NCI-H187 (cell line): ENCODE measurements at places on chromosomes 6 and 20.

GRCh38 chr6:150079604-150080003, 10.7 kb upstream of the ULBP3 start:
- DNase-seq: no peak

- DNase-seq: no peak
Measured at GRCh38 chr6:149895048-149895590, 2.8 kb downstream of the RAET1E start.

DNA sequence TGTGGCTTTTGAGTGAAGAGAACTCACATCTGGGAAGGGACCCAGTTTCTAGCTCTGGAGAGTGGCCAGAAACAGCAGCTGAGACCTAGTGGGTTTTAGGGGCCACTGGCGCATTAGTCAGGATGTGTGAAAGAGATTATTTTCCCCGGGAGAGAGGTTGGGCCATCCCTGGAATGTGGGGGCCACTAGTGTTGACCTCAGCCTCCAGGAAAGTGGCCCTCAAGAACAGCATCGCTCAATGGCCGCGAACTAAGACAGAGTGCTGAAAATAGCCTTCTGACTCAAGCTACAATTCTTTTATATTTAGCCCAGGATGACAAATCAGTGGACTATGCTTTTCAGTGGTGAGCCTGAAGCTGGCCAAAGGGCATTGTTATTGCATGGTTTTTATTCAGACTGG, 210.4 kb upstream of the RNF24 start:
- DNase-seq: no peak

- DNase-seq: no peak
Measured at GRCh38 chr20:40008177-40008576, 680.9 kb downstream of the MAFB start.

DNA sequence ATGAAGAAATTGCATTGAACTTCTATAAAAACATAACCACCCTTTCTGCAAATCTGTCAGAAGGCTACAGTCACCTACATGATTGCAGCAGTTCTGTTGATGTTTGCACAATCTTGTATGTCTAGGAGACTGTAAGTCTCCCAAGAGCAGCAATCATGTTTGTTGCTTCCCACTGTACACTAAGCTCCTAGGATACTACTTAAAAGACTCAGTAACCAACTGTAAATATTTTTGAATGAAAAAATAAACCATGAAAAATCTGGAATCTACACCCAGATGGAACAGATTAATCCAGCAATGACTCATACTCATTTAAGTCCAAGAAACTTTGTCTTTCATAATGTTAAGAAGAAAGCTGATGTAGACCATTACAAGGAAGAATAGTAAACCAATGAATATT, 168.5 kb upstream of the ATXN1 start:
- DNase-seq: no peak

DNA sequence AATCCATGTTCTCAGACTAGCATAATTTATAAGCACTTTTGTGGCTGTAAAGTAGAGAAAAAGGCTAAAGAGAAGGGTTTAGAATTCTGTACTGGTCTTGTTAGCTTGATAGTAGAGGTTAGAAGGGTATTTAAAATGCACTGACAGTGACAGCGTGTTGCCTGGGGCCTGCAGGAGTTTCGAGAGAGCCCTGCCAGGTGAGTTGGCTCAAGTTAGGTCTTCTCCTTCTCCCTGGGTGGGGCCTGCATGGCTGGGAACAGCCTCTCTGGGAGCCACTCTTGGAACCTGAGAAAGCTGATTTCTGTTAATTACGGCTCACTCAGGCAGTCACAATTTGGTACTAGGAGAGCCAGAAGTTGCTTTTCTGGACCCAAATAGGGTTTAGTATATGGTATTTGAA, 103.7 kb downstream of the ARID1B start:
- no peak for DNase-seq

DNA sequence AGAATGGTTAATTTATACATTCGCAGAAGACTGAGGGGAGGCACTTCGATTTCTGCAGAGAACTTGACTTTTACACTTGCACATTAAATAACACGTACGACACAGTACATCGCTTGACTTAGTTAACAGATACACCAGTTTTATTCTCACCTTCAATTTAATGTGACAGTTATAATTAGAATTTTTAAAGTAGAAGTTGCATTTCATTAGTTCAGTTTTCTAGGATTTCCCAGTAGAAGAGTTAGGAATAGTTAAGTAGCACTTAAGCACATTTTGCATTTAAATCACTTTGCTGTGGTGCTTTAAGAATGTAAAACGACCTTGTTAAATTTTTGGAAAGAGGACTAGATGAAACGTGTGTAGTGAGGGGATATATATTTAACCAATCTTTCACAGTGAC, 1.6 kb upstream of the BEND3 start:
- no peak for DNase-seq

DNA sequence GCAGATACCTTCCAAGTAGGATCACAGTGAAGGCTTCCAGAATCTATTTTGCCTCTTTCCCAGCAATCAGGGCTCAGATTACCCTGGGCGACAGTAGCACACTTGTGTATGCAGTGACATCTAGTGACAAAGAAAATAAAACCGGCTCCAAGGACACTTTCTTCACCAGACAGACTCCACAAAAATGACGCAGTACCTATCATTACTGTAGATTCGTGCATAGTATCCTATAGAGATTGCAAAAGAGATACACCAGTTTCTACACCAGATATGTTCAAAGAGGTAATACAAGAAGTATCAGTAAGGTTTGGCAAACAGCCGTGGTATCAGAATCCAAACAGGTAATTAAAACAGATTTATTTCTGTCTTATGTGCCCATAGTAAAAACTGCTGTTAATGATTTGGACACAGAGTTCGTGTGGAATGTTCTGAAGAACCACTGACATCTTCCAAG, 600.4 kb upstream of the JAG1 start:
- DNase-seq: no peak

- DNase-seq: no peak
Measured at GRCh38 chr6:138487102-138487604, 12.1 kb downstream of the NHSL1 start.

GRCh38 chr6:139271056-139271455, 20.7 kb downstream of the TXLNB start:
- DNase-seq: no peak

DNA sequence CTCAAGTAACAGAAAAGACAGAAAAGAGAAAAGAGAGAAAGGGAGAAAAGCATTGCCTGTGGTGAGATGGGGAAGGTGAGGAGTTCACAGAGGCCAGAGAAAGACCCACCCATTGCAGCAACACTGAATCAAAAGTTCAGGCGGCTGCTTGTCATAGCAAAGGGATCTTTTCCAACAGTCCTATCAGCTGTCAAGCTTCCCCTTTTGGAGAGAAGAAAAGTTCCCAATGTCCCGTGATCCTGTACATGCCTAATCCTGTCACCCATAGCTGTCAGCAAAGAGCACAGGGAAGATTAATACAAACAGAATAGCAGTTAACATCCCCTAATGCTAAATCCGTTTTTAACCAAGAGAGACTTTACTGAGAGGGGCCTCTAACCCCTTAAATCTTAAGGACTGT, 8.9 kb upstream of the TRIM38 start:
- DNase-seq: no peak

GRCh38 chr6:10534419-10534762, 13.2 kb downstream of the GCNT2 start:
- DNase-seq: no peak

DNA sequence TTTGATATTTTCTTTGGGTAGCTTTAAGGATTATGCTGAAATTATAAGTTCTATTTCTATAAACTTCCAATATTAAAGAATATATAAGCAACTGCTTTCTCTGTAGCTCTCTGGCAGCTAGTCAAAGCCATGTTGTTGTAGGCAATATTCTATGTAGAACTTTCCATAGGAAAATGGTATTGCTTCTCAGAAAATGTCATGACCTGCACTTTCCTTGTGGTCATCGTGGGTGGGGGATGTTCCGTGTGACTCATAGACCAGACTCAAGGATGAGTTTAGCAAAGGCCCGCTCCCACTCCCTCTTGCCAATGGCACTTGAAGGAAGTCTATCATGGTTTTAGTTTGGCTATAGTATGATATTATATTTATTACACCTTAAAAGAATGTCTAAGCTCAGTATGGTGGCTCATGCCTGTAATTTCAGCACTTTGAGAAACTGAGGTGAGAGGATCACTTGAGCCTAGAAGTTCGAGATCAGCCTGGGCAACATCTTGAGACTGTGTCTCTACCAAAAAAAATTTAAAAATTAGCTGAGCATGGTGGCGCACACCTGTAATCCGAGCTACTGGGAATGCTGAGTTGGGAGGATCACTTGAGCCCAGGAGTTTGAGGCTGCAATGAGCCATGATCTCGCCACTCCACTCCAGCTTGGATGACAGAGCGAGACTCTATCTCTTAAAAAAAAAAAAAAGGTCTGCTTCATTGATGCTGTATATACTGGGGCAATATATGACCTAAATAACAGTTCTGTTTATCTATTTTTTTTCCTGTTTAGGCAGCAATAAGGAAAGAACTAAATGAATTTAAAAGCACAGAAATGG, 36.6 kb upstream of the LTV1 start:
- no peak for DNase-seq

GRCh38 chr6:14770040-14770439, 475.8 kb upstream of the JARID2 start:
- no peak for DNase-seq

GRCh38 chr6:11921017-11921438, 91.1 kb upstream of the HIVEP1 start:
- DNase-seq: no peak

DNA sequence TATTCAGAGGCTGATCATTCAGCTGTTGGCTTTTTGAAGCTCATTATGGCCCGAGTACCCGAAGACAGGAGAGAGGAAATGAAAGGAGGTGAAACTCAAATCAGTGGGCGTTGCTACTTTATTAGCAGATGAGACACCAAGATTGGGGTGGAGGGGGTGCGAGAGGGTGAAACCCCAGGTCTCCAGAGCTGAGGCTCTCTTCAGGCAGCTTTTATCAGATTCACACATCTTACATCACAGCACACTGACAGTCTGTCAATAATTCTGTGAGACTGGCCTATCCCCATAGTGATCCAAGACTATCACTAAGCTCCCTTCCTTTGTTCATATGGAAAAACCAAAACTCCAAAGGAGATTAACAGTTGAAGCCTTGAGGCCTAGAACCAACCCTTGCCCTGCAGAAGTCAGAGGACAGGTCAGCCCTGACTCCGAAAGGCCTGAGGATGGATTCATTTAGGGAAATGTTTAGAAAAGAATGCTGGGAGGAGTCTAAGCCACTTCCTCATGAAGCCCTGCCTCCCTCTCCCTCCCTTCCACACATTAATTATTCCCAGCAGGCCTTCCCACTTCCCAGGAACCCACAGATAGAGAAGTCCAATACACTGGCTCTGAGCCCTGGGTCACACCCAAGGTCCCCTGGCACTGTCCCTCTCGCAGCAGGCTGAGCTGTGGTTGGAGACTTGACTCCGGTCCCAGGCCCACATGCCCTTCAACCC, 23.2 kb downstream of the TRERF1 start:
- no peak for DNase-seq

GRCh38 chr6:133807501-133807900, 81.4 kb upstream of the TCF21 start:
- DNase-seq: no peak

DNA sequence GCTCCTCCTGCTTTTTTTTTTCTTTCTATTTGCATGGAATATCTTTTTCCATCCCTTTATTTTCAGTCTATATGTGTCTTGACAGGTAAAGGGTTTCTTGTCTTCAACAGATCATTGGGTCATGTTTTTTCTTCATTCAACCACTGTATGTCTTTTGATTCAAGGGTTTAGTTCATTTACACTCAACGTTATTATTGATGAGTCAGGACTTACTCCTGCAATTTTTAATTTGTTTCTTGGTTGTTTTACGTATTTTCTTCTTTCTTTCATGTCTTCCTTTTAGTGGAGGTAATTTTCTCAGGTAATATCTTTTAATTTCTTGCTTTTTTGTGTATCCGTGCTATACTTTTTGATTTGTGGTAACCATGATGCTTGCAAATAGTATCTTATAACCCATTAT, 429.1 kb upstream of the HTR1E start:
- no peak for DNase-seq

GRCh38 chr20:61998343-61999121, 67.1 kb downstream of the TAF4 start:
- DNase-seq: no peak

GRCh38 chr6:40342723-40343122, 244.4 kb downstream of the LRFN2 start:
- no peak for DNase-seq

GRCh38 chr20:48308882-48309281, 518.9 kb downstream of the PREX1 start:
- DNase-seq: no peak
